Esophagus mucosa (tissue), 1 donor: ENCODE measurements at places on chromosomes 6 and 20. TPM values are rescaled to one million over a fixed set of nuclear protein-coding genes. Genes with fewer than 3 reads are reported as not detected.

EPPIN gene
- total RNA-seq, result not detected

ENPP4 gene
- 0.80 TPM for total RNA-seq

ARFGEF3 gene
- 1.2 TPM for total RNA-seq

LPA gene
- 0.24 TPM for total RNA-seq

CLIC5 gene
- 0.24 TPM for total RNA-seq

ME1 gene
- 32.4 TPM for total RNA-seq

DNA sequence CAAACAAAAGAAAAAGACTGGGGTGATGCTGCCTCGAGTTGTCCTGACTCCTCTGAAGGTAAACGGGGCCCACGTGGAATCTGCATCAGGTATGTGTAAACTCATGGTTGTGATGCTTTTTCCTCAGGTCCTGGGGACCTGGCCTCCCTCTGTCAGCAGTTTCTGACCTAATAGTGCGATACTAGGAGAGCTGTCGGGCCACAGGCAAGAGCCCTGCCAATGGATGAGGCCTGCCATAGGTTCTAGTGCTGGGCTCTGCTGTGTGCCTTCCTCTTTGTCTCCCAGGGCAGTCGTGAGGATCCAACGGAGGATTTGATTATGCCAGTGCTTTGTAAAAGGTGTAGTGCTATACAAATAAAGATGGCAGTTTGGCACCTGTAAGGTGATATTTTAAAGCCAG is 71.2 kb downstream of the ASXL1 start:
- ATAC-seq, result no peak

- no peak for ATAC-seq
Measured at GRCh38 chr6:18213439-18213838, 50.9 kb downstream of the DEK start.

GRCh38 chr6:4849226-4850022 is 73.2 kb downstream of the CDYL start:
- ATAC-seq, result no peak

DNA sequence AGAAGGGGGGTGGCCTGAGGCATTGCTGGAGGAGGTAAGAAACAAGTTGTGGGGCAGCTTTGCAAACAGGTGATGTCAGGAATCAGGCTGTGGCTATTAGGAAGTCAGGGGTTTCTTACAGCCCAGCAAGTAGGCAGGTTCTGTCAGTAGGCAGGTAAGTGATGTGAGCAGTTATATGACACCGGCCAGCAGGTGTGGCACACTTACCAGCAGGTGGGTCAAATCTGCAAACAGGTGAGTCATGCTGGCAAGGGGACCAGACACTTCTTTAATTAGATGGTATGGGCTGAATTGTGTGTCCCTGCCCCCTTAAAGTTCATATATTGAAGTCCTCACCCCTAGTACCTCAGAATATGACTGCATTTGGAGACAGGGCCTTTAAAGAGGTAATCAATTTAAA is 16.4 kb upstream of the ENPP4 start:
- ATAC-seq, result no peak

DNA sequence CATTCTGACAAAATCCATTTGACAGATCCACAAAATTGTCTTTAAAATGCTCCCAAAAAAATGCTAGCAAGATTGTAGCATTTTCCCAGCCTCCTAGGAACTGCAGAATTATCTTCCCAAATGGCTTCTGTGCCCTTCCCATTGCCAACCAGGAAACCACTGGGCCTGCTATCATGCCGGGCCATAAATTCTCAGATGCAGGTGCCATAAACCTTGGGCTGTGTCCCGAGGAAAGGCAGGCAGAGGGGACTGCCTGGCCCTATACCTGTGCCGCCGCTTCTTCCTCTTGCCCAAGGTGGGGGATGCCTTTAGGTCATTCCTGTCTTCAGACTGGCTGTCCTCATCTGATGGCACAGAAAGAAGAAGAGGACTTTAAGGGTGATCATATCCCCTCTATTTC is 2.8 kb downstream of the VSX1 start:
- no peak for ATAC-seq

DNA sequence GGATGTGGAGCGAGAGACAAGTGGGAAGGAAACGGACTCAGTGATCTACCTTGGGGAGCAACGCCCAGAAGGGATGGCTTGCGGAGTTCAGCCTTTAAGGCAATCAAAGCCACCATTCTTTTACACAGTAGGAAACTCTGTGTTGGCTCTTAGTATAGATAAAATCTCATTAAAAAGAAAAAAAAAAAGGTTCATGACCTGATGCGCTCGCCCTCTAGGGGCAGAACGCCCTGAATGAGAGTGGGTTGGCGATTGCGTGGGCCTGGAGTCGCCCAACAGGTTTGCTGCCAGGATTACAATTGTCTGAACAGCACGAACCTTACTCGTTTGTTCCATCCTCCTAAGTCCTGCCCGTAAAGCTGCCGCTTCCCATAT is 1.2 kb downstream of the TPD52L1 start:
- peak; percentile 90 for ATAC-seq

DNA sequence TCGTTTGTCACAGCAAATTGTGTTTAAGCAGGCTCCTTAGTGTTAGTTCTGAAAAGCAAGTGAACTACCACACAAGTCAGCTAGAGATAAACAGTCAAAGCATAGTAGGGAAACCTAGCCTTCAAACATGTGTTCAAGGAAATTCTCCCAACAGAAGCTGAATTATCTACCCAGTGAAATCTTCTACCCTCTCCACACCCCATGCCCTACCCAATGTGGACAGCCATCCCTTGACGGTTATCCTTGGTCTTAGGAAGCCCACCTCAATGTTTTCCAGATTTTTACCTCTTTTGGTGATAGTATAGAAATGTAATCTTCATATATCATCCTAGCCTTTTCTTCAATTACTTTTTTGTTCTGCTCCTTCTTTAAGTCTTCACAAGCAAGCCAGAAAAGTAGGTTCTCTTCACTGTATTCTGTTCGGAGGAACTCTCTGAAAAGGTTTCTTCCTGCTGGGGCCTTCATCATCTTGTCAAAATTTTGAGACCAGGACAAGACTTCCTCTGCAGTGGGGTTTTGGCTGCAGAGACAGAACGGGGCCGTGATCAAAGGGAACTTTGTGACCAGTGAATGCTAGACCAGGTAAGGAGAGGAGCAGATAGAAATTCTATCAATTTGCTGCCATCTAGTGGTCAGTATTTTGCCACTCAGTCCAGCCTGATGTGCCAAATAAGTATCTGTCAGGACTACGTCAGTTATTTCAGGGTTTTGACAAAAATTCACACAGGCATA is 21.6 kb upstream of the MTRF1L start:
- ATAC-seq, result peak; percentile 79

DNA sequence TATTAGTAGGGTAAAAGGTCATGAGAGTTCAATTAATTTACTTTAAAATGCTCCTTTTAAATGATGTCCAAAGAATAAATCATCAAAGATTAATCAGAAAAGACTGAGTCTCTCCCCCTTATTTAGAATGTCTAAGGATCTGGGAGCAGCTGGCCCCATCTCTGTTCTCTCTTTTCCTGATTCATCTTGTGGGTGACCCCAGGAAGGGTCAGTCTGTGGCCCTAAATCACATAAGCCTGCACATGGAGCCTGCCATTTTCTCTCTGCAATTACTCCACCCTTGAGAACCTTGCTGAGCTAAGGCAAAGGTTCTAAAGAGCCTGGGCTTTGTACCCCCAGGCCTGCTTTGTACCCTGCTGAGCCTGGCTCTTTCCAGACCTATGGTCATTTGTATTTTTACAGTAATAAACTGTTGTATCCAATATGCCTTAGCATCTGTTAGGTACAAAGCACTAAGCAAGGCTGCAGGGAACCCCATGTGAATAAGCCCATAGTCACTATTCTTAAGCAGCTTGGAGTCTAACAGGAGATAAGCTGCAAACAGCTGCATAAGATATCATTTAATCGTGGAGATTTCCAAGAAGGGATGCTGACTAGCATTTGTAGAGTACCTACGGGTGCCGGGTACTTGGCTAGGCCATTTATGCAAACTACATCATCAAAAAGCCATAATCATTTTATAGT is 431.0 kb upstream of the MARCKS start:
- no peak for ATAC-seq

GRCh38 chr6:43075670-43076463 is at the start of gene PTK7:
PTK7 (plus strand) TSS chr6:43076314; CDS start chr6:43076489, 175 bp downstream.
- peak; percentile 57 for ATAC-seq

DNA sequence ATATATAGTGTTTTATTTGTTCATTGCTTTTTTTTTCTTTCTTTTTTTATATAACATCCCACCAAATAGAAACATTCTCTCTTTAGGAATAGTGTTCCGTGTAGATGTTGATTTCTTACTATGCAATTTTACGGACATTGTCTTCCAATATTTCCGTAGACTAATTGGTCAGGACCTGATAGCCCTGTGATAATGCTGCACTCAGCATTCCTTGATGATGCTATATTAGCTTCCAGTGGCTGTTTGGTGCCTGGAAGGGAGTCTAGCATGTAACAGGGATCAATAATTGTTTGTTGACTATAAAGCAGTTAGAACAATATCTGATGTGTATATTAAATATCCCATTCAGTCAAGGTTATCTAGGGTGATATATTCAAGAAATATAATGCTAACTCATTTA is 6.7 kb upstream of the OR2W1 start:
- ATAC-seq, result no peak
